ENCODE measurements at places on chromosomes 1 and 21. TPM values are rescaled to one million over a fixed set of nuclear protein-coding genes. Genes with fewer than 3 reads are reported as not detected.

Gene PCP4
- not detected for total RNA-seq

Gene CFHR5
- not detected for total RNA-seq

Gene TRIM46
- total RNA-seq, result 1.2 TPM

Gene ZSWIM5
- 1.3 TPM for total RNA-seq

Gene LAX1
- 1.7 TPM for total RNA-seq

Gene WNT9A
- 1.3 TPM for total RNA-seq

Gene CHRM3
- total RNA-seq, result 0.75 TPM

Gene DNAH14
- total RNA-seq, result 5.8 TPM

Gene SERTAD4
- total RNA-seq, result 2.7 TPM

Gene LENEP
- not detected for total RNA-seq

Gene ELF3
- 2.8 TPM for total RNA-seq

Gene TEX38
- not detected for total RNA-seq

Gene TTC34
- 0.28 TPM for total RNA-seq

Gene SLAMF6
- total RNA-seq, result 4.9 TPM

Gene NASP
- 96.5 TPM for total RNA-seq

Gene OR2M3
- total RNA-seq, result not detected

Gene FAM131C
- not detected for total RNA-seq

Gene HUNK
- total RNA-seq, result 1.5 TPM

Gene SLFNL1
- 0.72 TPM for total RNA-seq

Gene PRELP
- total RNA-seq, result 80.8 TPM

Gene GCLM
- 21.4 TPM for total RNA-seq

Gene RIMKLA
- total RNA-seq, result 0.38 TPM

Gene GJC2
- total RNA-seq, result 5.5 TPM

Gene FCRL1
- not detected for total RNA-seq

Gene BSND
- total RNA-seq, result not detected

Gene OR6N1
- not detected for total RNA-seq

Gene COL6A2
- total RNA-seq, result 480 TPM

Gene CD34
- 79.6 TPM for total RNA-seq

Gene ITGB2
- 98.5 TPM for total RNA-seq

Gene C1QA
- total RNA-seq, result 435 TPM

Gene RGS8
- total RNA-seq, result 0.84 TPM

Gene THEMIS2
- total RNA-seq, result 74.9 TPM
